Activated T-helper 9 cell treated with anti-CD3 and anti-CD28 coated beads, Interleukin-2, amount 50 U/mL, for 16 hours (primary cell): ENCODE measurements at places on chromosomes 2 and 18.

- no peak for DNase-seq
Observed at GRCh38 chr2:204691911-204692510, 146.7 kb downstream of the PARD3B start.

GRCh38 chr2:181814057-181814491 lies 77.5 kb upstream of the ITPRID2 start:
- DNase-seq: no peak

- DNase-seq: no peak
Observed at GRCh38 chr18:4096486-4096885, 358.6 kb downstream of the DLGAP1 start.

GRCh38 chr18:42413870-42414269 lies 458.8 kb downstream of the PIK3C3 start:
- no peak for DNase-seq

DNA sequence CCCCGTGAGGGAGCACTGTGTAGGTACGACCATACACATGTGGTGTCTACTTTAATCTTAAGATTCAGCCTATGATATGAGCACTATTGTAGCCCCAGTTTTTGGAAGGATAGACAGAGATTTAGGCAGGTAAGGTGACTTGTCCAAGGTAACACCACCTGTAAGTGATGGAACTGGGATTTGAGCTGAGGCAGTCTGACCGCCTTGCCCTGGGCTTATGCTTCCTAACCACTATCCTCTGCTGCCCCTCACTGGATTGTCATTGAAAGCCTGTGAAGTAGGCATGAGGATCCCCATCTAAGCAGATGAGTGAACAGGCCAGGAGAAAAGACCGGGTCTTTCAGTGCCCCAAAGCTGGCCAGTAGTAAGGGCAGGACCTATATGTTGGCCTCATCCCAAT lies 343.8 kb downstream of the CYRIA start:
- DNase-seq: no peak

- no peak for DNase-seq
Observed at GRCh38 chr2:10067881-10068280, 12.3 kb downstream of the CYS1 start.

DNA sequence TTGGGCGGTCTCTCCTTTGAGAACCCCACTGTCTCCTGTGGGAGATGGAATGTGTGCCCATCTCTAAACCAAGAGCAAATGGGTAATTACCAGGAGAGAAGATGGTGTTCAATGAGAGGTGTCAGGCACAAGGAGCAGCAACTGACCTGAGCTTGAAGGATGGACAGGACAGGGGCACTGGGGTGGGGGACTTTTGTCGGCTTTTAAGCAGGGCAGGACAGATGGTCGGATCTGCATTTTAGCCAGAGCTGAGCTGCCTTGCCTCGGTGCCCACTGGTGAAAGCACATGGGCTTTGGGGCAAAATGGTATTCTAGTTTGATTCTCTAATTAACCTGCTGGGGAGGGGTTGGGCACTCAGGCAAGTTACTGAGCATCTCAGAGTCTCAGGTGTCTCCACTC lies 98.0 kb downstream of the INHBB start:
- no peak for DNase-seq

DNA sequence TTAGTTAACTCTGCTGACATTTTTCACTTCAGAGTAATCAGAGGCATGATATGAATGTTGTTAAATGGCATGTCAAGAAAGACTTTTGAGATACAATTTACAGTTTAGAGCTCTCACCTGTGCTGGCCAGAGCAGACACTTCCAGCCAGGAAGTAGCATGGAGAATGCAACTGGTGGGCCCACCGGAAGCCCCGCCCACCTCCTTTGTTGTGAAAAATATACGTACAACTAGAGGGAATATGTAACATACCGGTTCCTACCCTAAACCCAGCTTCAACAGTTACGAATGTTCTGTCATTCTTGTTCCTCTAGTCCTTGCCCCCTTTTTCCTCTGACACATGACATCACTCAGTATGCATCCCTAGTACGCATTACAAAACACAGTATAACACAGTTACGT lies 70.2 kb upstream of the ITM2C start:
- DNase-seq: no peak
